ENCODE measurements at places on chromosomes 12 and 14.
A peak's percentile ranks its signal among the peaks of the same experiment; 100 is the strongest.

DNA sequence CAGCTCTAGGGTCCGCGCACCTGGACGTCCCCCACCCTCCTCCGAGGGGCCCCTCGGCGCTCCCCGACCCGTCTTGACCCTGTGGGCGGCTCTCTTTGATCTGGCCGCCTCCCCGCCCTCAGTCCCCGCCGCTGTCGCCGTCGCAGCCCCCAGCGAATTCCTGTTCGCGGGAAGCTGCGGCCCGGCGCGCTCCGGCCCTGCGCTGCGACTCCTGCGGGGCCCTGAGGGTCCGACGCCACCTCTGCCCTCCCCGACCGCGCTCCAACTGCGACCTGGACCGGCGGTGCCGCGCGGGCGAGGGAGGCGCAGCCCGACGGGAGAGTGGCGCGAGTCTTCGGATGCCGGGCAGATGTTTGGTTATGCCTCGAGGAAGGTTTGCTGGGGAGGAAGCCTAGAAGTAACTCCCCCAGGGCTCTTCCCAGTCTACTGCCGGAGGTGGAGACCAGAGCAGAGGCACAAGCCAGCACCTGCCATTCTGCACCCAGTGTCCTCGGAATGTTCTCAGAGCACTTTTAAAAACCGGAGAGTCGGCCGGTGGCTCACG lies 440 bp upstream of the ISM2 start:
- DNase-seq = no peak

DNA sequence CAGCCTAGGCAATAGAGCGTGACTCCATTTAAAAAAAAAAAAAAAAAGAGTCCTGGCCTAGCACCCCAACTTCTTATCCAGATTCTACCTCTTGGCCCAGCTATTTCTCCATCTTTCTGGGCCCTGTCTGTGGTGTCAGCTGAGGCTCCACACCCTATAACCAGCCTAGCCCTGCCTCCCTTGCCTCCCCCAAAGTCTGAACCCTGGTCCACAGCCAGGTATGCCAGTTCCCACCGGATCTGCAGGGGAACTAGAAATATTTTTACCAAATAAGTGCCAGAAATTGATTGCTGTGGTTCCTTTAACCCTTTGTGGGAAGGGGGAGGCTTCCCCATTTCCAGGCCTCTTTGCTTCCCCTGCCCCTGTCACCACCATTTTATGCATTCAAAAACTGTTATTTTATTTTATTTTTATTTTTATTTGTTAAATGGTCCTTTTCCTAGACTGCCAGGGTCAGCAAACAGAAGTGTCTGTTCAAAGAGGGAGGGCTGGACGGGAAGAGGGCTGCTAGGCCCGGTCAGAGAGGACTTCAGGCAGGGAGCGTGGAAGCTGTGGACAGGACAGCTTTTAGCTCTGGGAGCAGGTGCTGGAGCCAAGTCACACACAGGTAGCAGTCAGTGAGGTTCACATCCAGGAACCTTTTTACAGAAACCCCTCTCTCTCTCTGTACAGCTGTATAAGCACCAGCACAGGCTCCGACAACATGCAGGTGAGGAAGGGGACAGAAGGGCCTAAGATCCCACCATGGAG lies 23.2 kb downstream of the TTC9 start:
- no peak for DNase-seq

DNA sequence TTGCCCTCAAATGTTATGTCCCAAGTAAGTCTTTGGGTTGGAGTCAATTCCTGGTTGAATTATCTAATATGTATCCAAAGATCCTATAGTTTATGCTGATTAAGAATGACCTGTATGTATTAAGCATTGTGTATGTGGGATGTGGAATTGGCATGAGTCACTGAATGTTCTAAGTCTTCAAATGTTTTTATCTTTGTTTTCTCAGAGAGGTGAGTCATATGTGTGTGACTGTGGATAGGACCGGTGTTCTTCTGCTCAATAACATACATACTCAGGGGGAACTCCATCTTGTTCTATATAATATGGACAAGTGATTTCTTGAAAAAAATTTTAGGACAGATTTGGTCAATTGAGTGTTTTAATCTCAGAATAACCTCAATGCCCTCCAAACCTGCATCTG lies 57.9 kb downstream of the NAV3 start:
- DNase-seq = peak; percentile 63

DNA sequence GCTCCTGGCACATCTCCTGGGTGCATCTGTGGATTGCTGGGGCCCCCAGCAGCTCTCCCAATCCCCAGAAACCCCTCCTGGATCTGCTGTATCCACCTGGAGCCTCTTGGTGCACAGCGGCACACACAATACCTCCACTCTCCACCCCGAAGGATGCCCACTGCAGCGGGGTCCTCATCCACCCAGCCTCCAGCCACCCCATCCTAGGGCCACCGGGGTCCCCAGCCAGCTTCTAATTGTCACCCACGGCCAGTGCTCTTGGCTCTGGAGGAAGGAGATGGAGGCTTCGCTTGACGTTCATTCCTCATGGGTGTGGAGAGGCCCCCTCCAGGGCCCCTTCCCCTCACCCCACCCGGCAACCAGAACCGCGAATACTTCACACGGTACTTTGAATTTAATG lies 31.6 kb upstream of the TMEM179 start:
- DNase-seq = no peak

GRCh38 chr12:96445691-96446583 lies 43.4 kb upstream of the CFAP54 start:
- DNase-seq = peak; percentile 100

- no peak for DNase-seq
Measured at GRCh38 chr12:57476162-57476992, 3.3 kb downstream of the ARHGAP9 start.

DNA sequence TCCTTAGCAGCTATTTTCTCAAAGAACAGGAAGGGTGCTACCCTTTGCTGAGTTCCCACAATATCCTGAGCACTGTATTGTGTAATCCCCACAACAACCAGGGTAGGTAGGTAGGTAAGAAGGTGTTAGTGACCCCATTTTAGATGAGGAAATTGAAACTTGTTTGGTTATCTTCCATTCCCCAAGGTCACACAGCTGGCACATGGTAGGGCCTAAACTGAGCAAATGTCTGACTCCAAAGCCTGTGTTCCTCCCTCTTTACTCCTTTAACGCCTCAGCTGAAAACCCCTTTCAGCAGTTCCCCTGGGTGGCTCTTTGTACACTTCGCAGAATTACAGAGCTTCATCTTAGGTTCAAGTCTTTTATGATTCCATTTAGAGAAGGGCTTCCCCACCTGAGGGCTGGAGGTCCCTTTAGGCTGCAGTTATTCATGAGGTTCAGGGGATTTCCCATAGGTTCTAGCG lies 26.5 kb upstream of the RIC8B start:
- DNase-seq = no peak

All from dermis microvascular lymphatic vessel endothelial cell (primary cell).